ENCODE measurements at places on chromosomes 1 and 21.
A peak's percentile ranks its signal among the peaks of the same experiment; 100 is the strongest.

- no peaks in the 10 kb centered on the region for H3K36me3 ChIP-seq
- H3K4me3 ChIP-seq, result no peak overlapping the region
- no peak for DNase-seq
- H3K4me1 ChIP-seq, result no peaks in the 10 kb centered on the region
- H3K27ac ChIP-seq, result no peak overlapping the region
Measured at GRCh38 chr21:42503711-42504110, 7.7 kb upstream of the RSPH1 start.

GRCh38 chr1:201016211-201016651 is 7.3 kb downstream of the KIF21B start:
- DNase-seq, result no peak
- peaks cover 2% of the 10 kb centered on the region for H3K27me3 ChIP-seq
- H3K36me3 ChIP-seq, result no peaks in the 10 kb centered on the region

DNA sequence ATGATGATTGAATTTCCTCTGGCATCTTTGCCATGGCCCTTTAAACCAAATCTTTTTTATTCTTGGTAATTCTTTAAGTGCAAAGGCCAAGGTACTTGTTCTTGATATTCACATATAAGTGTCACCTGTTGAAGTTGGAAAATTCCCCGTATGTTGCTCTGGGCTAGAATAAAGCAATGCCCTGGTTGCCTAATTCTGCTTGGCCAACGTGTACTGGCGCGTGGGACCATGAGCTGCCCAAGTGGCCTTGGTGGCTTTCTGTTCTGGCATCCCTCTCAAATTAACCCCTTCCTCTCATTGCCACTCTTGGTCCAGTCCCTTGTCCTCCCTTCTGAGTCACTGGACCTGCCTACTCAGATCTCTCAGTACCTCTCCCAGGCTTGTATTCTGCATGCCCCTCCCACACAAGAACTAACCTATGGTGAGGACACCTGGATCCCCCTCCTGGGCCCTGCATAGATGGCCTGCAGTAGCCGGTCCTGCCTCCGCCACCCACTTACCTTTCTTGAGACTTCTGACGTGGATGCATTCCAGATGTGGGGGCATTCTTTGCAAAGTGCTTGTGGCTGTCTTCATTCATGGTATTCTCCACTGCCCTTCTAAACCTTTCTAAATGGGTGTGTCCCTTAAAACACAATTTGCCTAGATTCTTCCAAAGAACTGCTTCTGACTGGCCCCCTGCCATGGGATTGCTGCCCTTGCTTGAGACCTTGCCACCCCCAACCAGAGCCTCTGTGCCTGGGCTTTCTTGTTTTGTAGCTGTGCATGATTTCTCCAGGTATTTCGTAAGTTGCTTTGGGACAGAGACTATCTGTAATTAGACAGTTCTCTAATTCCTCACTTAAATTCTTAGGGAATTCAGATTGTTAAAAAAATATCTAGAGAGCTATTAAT is 152.4 kb downstream of the GALNT2 start:
- DNase-seq, result no peak
- no peaks in the 10 kb centered on the region for H3K27me3 ChIP-seq
- no peaks in the 10 kb centered on the region for H3K36me3 ChIP-seq
- no peak overlapping the region for H3K4me3 ChIP-seq
- peaks cover 57% of the 10 kb centered on the region for H3K4me1 ChIP-seq

DNA sequence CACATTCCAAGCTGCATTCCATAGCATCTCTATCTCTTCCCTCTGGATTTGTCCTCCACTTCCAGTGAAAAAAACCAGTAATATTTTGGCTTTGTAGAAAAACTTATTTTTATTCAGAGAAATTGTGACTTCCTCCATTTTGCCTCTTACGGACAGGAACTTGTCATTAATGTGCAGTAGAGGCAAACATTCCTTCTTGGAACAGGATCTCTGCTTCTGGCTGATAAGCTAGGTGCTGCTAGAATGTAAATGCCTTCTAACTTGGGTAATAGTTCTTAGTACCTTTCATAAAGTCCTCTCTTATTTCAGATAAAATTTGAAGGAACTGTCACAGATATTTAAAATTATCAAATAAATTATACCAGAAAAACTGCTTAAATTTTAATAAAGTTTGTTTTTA is 707.8 kb downstream of the USP25 start:
- H3K27me3 ChIP-seq, result no peaks in the 10 kb centered on the region
- H3K4me3 ChIP-seq, result no peak overlapping the region
- DNase-seq, result no peak
- H3K36me3 ChIP-seq, result no peaks in the 10 kb centered on the region
- H3K27ac ChIP-seq, result no peak overlapping the region

- H3K36me3 ChIP-seq, result no peaks in the 10 kb centered on the region
- H3K27me3 ChIP-seq, result no peaks in the 10 kb centered on the region
- no peak overlapping the region for H3K27ac ChIP-seq
- H3K4me3 ChIP-seq, result no peak overlapping the region
Measured at GRCh38 chr1:41656068-41656467, 171.6 kb upstream of the EDN2 start.

DNA sequence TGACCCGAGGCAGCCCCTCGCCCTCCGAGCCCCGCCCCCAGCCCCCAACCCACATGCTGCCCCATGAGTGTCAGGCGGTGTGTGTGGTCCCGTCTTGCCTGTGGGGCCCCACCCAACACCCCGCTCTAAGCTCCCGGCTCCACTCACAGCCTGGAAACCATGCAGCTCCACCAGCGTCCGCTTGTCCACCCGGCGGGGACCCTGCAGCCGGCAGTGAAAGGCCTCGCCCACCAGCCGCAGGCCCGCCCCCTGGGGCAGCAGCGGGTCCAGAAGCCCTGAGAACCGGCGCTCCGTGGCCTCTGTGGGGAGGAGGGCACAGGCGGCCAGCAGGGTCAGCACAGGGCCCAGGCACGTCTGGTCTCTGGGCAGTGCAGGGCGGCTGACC is 2.7 kb downstream of the C1QTNF12 start:
- peak overlapping the region; percentile 44 for H3K4me3 ChIP-seq
- H3K27ac ChIP-seq, result no peak overlapping the region
- no peak for DNase-seq
- peaks cover 33% of the 10 kb centered on the region for H3K27me3 ChIP-seq
- no peaks in the 10 kb centered on the region for H3K4me1 ChIP-seq
- H3K36me3 ChIP-seq, result no peaks in the 10 kb centered on the region

- no peak overlapping the region for H3K4me3 ChIP-seq
- DNase-seq, result no peak
- H3K27ac ChIP-seq, result no peak overlapping the region
- peaks cover 10% of the 10 kb centered on the region for H3K4me1 ChIP-seq
- H3K27me3 ChIP-seq, result no peaks in the 10 kb centered on the region
- H3K36me3 ChIP-seq, result peaks cover 14% of the 10 kb centered on the region
Measured at GRCh38 chr1:206596319-206596666, 16.0 kb downstream of the EIF2D start.

DNA sequence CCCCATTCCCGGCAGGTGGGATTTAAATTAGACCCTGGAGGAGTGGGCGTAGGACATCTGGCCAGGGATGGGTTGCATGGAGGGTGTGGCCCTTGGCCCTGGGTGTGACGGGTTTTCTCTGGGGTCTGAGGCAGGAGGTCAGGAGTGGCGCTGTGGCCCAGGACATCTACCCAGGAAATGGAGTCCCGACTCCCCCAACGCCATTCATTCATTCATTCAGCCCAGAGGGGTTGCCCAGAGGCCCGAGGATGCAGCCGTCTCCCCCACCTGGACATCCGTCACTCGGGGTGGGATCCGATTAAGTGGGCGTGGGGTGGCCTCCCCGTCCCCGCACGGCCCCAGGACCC is 663 bp downstream of the ATP13A2 start:
- H3K36me3 ChIP-seq, result no peaks in the 10 kb centered on the region
- peaks cover 11% of the 10 kb centered on the region for H3K4me1 ChIP-seq
- H3K4me3 ChIP-seq, result peak overlapping the region; percentile 97
- H3K27ac ChIP-seq, result no peak overlapping the region
- H3K27me3 ChIP-seq, result no peaks in the 10 kb centered on the region

- H3K27ac ChIP-seq, result no peak overlapping the region
- no peaks in the 10 kb centered on the region for H3K36me3 ChIP-seq
- no peak overlapping the region for H3K4me3 ChIP-seq
- H3K4me1 ChIP-seq, result no peaks in the 10 kb centered on the region
Measured at GRCh38 chr1:206142011-206142410, 24.8 kb upstream of the AVPR1B start.

DNA sequence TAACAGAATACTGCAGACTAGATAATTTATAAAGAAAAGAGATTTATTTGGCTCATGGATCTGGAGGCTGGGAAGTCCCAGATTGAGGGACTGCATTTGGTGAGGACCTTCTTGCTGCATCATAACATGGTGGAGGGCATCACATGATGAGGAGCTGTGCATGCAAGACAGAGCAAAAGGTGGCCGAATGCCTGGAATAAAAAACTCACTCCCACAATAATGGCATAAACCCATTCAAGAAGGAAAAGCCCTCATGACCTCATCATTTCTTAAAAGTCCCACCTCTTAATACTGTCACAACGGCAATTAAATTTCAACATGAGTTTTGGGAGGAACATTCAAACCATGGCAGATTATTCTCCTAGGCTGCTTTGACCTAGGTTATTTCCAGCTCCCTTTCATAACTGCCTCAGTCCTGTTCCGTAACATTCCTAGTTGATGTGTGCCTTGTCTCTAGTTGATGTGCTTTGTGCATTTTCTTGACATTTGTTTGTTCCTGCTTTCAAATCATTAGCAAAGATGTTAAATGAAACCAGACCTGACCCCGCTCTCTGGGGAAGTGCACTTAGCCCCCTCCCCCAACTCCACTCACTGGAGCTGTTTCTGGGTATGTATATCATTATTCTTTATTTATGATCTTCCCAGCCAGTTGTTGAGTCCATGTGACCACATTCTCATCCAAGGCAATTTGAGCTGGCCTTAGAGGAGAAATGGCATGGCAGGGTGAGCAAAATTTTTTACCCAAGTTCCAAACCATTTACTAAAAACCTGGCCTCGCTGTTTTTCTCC is 148.5 kb downstream of the GDAP2 start:
- H3K27ac ChIP-seq, result no peak overlapping the region
- H3K36me3 ChIP-seq, result no peaks in the 10 kb centered on the region
- no peak overlapping the region for H3K4me3 ChIP-seq
- no peaks in the 10 kb centered on the region for H3K27me3 ChIP-seq
- peaks cover 11% of the 10 kb centered on the region for H3K4me1 ChIP-seq
- DNase-seq, result no peak

All from psoas muscle (tissue), 8 donors.